ENCODE measurements at places on chromosomes 12 and 14.

DNA sequence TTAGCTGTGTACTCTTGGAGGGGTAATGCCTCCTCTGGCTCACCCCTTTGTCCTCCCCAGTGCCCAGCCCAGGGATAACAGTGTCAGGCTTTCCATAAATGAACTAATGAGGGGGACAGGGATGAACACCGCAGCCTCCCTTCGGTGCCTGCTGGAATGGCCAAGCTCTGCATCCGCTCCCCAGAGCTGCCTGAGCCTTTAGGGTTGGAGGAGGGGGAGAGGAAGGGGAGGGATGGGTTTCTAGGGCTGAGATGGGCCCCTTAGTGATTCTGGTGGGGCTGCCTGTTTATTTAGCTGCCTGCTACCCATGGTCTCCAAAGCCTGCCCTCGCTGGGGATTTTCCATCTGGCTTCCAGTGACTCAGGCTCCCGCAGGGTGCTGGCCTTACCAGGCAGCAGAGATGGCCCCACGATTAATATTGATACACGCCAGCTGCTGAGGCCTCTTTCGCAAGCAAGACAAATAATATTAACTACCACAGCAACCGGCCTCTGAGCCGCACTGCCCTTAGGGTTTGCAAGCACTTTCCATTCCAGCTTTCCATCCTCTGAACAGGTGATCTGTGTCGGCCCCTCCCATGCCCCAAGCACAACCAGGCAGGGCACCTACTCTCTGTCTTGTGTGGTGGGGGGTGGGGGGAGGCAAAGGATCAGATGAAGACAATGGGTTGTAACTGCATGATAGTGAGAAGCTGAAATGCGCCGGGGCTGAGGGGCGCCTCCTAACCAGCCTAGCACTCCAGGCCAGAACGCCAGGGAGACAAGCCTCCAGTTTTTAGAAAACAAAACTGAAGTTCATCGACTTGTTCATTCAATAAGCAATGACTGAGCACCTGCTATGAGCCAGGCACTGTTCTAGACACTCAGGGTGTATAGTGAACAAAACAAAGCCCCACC lies 56.7 kb downstream of the C14orf132 start:
- no peak for DNase-seq

DNA sequence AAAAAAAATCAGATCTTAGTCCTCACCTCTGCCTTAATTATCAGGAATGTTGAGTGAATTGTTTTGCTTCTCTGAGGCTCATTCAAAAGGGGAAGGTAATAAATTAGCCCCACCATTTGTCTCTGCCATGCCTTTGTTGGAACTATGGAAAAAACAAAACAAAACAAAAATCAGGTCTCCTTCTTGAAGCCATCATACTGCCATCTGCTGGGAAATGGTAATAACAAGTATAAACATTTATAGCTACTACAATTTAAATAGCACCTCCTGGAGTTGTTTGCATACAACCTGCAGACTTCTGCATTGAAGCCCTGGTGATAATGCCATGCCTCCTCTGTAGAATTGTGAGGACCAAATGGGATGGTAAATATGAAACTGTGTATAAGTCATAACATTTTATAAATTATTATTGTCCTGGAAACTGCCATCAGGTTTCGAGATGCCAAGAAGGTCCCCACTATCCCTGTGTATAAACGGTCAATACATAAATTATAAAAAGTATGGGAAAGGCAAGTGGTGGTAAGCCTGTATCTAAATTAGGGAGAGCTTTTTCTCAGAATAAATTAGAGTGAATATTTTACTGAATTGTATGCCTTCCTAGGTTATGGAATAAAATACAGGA lies 87.2 kb upstream of the FGD4 start:
- DNase-seq, result peak; percentile 39

DNA sequence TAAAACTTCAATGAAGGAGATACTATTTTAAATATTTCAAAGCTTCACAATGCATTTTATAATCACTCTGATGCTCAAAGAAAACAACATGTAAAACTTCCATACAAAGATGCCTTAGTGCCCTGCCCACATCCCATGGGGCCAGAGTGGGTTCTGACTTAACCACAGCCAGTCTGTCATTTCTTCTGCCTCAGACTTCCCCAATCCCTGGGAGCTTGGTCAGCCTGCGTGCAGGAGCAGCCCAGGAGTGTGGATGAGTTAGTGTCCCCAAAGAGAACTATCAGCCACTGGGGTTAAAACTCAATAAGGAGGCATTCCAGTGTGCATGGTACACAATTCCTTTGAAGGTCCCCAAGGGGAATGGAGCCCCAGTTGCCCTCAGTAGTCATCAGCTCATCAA lies 100.3 kb downstream of the PTCSC3 start:
- no peak for DNase-seq

- no peak for DNase-seq
Measured at GRCh38 chr12:75943730-75944096, 87.9 kb downstream of the PHLDA1 start.

DNA sequence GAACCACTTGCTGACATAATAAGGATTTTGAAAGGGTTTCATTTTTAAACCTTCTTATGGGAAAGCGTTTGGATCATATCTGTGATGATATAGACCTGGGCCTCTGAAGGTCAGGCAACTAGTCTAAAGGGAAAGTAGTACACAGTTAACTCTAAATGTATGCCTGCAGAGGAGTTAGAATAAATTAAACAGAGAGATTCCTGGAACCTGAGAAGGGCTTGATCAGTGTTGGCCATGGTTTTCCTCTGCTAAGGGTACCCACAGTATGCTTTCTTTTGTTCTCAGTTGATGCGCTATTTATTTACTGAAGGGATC lies 14.4 kb upstream of the POLR3B start:
- DNase-seq, result no peak

DNA sequence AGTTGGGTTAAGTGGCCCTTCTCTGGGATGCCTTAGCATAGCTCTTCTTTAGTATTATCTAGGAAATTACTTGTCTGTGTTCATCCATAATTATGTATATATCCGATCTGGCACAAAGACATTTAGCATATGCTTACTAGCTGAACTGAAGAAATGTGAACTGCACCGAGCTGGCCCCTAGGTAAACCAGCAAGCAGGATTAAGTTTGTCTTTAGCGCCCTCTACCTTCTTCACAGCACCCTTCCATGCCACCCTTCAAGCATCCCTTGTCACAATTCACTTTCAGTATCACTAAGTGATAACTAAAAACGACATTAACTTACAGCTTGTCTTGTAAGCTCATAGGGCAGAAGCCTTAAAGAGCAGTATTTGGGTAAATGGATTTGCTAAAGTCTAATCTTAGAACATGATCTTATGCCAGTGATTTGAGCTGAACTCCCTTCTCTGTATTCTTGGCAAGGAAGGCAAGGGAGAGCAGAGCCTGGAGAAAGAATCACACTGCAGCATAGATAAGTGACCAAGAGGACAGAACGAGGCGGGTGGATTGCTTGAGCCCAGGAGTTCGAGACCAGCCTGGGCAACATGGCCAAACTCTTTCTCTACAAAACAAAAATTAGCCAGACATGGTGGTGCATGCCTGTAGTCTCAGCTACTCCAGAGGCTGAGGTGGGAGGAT lies 2.6 kb upstream of the HAL start:
- peak; percentile 68 for DNase-seq

- no peak for DNase-seq
Measured at GRCh38 chr14:61183196-61183885, 97.8 kb downstream of the TMEM30B start.

GRCh38 chr12:105040476-105040875 lies 43.8 kb downstream of the ALDH1L2 start:
- DNase-seq, result no peak

- no peak for DNase-seq
Measured at GRCh38 chr12:57456737-57457490, 1.8 kb downstream of the INHBE start.

GRCh38 chr14:92459030-92459949 lies 54.3 kb upstream of the RIN3 start:
- no peak for DNase-seq

DNA sequence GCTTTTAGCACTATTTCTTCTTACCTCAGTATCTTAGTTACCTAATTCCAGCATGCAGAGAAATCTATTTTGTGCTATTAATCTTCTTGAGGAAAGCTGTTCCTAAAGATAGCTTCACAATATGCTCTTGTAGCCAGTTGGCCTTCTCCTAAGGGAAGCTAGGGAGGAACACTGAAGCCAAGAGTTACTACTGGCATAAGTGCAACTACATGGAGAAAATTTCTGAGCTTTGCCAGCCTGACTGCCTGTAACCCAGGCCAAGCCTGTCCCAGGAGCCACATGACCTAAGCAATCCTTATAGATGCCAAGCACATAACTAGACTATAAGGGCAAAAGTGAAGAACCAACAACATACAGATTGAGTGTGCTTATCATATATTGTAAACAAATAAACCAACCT lies 890.2 kb downstream of the FLRT2 start:
- DNase-seq, result no peak

DNA sequence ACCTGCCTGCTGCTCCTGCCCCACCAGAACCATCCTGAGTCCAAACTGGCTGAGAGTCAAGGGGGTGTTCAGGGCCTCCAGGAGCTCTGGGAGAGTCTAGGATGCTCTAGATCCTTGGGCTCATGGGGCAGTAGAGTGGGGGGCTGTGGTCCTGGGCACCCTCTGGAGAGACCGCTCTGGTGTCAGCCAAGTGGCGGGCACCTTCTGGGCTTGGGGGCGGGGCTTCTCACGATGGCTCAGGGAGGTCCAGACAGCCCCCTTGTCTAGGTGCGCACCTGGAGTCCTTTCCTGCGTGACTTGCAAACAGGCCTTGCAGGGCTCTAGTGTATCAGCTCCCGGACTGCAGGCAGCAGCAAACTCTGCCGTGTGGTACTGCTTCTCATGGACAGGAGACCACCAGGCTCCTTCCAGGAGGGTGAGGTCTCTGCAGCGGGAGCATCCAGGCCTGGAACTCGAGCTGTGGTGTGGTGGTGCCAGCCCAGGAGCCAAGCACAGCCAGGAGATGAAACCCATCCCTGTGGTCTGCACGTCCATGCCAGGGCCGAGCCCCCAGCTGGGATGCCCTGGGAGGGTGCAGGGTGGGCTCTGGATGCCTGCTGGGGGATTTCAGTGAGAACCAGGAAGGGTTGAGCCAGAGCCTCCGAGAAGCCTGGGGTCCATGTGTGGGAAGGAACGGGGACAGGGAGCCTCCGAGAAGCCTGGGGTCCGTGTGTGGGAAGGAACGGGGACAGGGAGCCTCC lies 15.0 kb downstream of the PACS2 start:
- no peak for DNase-seq

DNA sequence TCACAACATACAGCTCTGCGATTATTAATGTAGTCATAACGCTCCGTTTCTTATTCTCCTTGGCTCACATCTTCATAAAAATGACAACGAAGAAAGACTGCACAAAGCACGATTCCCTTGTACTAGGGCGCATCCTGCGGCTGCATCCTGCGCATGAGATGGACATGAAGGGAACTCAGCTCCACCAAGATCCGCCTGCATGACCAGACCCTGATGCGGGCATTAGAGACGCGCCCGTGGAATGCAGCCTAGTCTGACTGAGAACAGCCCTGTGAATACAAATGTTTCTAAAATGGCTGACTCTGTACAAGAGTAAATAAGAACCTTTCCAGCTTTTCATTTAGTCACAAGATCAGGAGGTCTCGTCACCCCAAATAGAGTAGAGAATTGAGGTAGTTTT lies 422.2 kb downstream of the NOVA1 start:
- no peak for DNase-seq

GRCh38 chr14:91111443-91111842 lies 2.4 kb upstream of the DGLUCY start:
- DNase-seq, result no peak

DNA sequence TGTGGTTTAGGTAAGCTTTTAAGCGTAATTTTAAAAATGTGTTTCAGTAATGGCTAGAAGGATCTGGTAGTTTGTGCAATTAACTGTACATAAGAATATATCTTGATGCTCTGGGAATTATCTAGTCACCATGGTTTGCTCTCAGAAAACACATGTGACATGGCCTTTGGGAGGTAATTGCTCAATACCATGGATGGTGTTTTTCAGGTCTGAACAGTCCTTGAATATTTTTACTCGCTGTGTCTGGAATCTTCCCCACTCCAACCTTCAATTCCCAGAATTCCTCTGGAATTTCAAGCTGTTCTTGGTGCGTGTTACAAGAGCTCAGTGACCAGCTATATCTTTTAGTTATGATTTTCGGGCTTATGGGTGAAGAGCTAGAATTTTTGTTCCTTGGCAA lies 85.3 kb downstream of the DAAM1 start:
- no peak for DNase-seq

DNA sequence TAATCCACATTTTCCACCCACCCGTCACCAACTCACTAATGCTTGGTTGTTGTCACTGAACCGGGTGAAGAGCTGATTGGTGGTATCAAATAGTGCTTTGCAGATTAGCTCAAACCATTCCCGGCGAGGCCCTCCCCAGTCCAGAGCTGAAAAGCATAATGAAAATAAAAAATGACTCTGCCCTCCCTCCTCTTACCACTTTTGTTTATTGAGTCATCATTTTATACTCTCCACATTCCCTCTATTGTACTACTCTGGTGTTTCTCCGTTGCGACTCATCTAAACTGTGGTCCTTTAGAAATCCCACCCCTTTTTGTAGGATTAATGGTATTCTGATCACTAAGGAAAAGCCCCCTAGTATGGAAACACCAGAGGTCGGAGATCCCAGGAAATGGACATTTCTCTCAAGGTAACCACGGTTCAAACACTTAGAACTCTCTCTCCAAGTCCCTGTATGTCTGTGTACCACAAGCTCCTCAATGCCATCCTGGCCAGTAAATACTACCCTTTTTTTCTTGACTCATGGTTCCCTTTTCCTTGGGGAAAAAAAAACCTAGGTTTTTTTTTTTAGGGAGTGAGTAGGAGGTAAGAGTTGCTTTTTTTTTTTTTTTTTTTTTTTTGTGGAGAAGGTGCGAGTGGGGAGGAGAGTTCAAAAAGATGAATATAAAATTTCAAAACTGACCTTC lies 42.0 kb downstream of the AREL1 start:
- no peak for DNase-seq

GRCh38 chr12:117470804-117471203 lies 109.4 kb upstream of the NOS1 start:
- DNase-seq, result no peak

GRCh38 chr12:1528791-1529190 lies 65.6 kb downstream of the FBXL14 start:
- no peak for DNase-seq

DNA sequence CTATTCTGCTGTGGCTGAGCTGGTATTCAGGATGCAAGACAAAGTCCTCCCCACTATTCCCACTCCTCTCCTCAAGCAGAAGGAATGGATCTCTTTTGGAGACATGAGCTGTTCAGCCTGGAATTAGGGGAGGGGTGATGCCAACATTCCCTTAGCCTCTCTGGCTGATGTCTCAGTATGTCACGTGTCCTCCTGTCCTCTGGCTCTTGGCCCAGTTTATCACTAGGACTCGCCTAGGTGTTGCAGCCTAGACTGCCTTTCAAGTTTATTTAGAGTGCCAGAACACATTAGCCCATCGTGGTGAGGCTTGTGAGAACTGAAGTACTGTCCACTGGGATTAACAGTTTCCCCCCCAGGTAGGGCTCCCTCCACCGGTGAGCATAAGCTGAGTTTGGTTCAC lies 239.9 kb upstream of the MIS18BP1 start:
- no peak for DNase-seq

DNA sequence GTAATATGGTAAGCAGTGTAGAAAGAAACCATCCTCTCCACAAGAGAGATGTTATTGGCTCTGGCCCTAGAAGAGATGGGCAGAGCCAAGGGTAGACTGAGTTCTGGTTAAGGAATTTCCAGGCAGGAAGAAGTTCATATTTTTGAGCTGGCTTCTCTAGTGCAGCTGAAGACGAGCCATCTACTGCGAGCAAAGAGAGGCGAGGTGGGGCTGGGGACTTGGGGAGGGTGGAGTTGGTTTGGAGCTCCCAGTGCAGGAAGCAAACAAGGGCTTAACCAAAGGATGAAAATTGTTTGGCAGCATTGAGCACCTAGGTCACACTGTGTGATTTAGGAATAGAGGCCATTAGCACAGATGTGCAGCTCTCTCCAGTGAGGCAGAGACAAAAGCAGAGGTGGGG lies 239.6 kb downstream of the ZFP36L1 start:
- DNase-seq, result no peak

All from HEK293T (cell line).